ENCODE measurements at places on chromosomes 2 and 18. TPM values are rescaled to one million over a fixed set of nuclear protein-coding genes. Genes with fewer than 3 reads are reported as not detected.
A peak's percentile ranks its signal among the peaks of the same experiment; 100 is the strongest.

The PJVK gene
- 3.0 TPM for total RNA-seq

DNA sequence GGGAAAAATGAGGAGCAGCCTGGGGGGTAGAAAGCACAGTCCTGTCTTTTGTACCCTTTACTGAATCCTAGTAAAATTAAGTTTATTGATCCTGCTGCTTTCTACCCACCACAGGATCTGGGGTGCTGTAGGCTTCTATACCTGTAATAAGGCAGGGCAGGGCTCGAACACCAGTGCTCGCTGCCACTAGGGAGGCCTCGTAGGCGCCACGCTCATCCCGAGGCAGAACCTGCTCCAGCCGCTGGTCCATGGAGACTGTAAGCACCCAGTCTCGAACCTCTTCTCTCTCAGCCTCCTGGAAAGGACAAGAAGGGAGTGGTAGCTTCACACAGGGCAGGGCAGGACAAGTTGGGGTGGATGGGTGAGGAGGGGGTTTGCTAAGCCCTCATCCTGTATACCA is 3.0 kb downstream of the KRTCAP3 start:
- DNase-seq: no peak

DNA sequence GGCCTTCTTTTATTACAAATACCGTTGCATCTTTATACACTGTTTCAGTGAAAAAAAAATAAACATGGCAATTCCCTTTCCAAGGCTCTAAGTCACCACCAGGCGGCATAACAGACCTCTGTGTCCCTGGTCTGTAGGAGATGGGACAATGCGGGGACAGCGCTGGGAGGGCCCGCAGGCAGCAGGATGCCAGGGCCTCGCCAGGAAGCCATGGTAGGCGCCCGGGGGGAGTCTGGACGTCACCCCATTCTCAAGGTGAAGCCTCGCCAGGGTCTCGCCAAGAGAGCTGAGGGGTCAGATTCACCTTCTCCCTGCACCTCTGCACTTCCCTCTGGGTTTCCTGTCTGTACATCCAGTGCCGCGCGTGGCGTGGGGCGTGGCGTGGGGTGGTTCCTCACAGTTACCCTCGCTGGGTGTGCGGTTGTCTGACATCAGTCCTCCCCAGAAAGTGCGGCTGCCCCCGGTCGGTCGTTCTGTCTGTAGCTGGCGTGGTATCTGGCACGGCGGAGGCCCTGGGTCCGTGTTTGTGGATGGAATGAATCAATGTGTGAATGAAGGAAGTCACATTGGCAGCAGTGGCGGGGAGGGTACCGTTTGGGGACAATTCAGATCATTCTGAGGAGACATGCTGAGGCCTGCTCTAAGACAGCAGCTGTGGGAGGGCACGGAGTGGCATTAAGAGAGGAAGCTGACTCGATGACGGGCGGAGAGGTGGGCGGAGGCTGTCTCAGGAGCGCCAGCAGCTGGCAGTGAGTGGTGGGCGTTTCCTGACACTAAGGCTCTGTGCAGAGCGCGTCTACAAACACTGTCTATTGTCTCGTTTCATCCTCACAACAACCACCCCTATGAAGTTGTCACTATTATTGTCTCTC is 46.0 kb downstream of the LRRFIP1 start:
- peak; percentile 36 for DNase-seq

GRCh38 chr2:67694445-67694844 is 297.3 kb downstream of the ETAA1 start:
- peak; percentile 71 for DNase-seq

DNA sequence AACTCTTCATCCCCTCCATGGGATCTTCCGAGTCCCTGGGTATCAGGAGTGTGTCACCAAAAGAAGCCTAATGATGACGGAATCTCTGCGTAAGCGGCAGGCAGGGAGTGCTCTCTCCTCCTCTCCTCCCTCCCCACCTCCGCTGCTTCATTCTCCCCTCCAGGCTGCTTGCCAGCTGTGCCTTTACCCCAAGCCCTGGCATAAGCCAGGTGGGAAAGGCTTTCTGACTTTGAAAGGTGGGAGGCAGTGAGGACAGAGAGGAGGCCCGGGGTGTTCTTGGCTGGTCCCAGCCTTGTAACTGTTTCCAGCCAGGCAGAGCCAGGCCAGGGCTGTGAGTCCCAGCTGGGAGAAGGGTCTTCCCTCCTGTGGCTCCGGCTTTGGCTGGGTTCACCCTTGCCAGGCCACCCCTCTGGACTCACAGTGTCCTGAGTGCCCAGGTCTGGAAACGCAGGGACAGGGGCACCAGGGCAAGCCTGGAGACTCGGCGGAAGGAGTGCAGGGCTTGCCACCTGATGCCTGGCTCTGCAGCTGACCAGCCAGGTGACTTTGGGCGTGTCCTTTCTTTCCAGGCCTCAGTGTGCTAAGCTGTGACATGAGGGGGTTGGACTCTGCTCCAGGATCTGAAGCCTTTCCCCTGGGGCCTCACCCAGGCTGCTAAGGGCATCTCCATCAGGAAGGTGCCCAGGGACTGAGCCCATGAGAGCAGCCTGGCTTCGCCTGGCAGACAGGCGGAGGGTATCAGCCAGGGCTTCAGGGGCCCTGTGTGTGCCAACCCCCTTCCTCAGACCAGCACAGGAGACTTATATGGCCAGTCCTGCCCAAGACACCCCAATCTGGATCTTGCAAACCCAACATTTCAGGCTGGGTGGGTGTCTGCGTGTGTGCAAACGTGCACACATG is 32.7 kb upstream of the HPCAL1 start:
- no peak for DNase-seq

DNA sequence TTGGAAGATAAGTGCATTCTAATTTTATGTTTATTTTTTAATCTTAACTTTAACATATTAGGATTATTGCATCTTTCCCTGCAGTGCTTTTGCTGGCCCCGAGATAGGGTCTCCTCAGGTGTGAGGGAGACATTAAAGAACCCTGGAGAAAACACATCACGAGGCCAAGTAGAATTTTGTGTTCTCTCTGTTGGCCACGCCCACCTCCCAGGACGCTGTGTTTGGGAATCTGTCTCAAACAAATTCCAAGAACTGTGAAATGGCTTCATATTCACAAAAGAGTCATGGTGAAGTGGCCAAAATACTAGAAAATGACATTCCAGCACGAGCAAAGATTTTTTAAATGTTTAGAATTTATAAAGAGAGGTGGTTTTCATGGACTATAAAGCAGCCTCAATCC is 27.3 kb downstream of the RNF144A start:
- DNase-seq: no peak

DNA sequence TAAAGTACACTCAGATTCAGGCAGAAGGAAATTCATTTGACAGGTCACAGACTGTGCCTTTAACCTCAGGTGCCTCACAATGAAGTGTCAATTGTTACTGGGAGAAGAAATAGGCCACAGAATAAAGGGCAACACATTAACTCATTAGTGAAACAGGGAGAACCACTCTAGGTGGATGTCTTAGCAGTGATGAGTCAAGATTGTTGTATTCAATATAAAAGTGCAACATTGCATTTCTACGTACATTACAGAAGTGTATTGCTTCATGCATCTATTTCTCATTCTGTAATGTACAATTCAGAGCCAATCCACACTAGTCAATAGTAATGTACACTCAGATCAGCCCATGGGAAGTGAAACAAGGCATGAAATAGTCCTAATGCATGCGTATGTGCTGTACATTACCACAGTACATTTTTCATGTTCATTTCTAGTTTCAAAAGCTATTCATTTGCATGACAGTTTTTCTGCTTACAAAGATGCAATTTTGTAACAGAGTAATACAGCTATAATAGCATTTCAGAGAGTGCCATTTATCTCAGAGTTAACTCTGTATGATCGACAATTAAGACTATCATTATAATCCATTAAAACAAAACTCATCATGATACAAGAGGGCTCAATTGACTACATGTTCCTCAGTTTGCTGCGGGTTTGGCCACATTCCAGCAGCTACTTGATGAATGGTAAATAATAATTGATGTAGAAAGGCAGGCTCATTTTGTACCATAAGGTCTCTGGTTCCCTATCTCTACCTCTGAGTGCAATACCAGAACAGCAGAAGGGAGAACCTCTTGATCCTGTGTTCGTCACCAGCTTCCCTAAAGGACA is 12.2 kb upstream of the ARL5A start:
- no peak for DNase-seq

The SPRED2 gene
- total RNA-seq: 25.1 TPM

The LIMS3 gene
- total RNA-seq: 2.4 TPM

- no peak for DNase-seq
Measured at GRCh38 chr2:172282944-172283343, 144.4 kb upstream of the ITGA6 start.

The LHCGR gene
- total RNA-seq: 0.59 TPM

- DNase-seq: no peak
Measured at GRCh38 chr18:7630731-7631442, 63.8 kb downstream of the PTPRM start.

The USP37 gene
- total RNA-seq: 18.2 TPM

- no peak for DNase-seq
Measured at GRCh38 chr2:237549643-237550415, 16.5 kb upstream of the PRLH start.

- DNase-seq: no peak
Measured at GRCh38 chr2:223526106-223526505, 76.1 kb downstream of the SCG2 start.

- DNase-seq: no peak
Measured at GRCh38 chr18:49841236-49842217, 28.2 kb upstream of the ACAA2 start.

DNA sequence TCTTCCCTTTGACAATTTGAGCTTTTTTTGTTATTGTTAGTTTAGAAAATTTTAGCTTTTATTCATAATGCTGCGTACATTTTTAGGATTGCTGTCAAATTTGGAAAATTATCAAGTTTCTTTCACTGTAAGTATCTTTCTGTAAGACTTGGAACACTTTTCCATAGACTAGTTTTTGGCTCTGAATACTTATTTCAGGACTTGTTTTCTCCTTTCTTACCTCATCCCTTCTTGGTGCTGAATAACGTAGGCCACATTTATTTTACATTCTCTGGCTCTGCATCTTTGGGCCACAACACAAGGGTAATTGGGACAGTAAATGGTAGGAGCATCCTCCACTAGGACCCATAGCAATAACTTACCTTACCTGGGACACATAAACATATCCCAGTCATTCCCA is 85.1 kb downstream of the CCDC85A start:
- DNase-seq: no peak

GRCh38 chr2:148903294-148903693 is 28.3 kb downstream of the KIF5C start:
- DNase-seq: peak; percentile 44

The SP5 gene
- not detected for total RNA-seq

DNA sequence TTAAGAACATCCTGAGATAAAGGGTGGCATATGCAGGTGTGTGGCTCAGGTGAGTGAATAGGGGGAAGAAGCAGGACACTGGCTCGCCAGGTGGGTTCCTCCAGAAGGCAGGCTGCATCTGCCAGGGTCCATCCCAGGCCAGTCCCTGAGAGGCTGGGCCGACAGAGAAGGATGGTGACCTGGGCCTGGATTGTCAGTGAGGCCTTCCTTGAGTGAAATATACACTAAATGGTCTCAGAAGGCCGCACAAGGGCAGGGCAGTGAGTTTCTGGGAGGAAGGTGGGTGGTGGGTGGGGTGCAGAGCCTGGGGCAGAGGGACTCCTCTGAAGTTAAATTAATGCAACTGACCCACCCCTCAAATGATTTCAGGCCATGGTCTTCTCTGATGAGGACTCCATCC is 182.1 kb downstream of the ANKRD30B start:
- no peak for DNase-seq

DNA sequence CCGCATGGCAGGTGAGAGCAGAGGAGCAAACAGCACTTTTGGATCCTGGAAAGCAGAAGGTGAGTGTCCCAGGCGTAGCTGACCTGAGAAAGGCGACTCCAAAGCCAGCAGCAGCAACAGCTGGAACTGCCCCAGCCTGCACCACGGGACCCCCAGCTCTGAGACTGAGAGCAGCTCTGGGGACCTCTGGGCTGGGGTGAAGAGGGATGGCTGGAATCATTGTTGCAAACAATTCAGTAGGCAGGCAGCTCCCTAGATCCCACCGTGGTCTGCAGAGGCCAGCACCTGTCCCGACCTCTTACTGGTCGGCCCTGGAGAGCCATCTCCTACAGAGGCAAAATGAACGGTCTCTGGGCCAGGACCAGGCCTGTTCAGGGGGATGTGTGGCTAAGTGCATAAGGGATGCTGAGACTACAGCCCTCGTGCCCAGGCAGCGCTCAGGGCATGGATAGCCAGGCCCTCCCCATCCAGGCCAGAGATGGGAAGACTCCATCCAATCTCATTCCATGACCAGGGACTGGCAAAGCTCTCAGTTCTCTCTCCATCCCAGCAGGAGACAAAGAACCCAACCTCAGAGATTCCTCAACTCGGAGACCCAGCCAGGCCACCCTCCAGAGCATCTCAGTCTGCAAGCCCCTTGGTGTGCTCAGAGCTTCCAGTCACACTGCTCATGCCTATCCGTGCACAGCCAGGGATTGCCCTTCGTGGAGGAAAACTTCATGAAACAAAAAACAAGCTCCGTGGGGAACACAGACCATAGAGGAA is 38.2 kb upstream of the ALPP start:
- no peak for DNase-seq

The ZNF396 gene
- 9.4 TPM for total RNA-seq

DNA sequence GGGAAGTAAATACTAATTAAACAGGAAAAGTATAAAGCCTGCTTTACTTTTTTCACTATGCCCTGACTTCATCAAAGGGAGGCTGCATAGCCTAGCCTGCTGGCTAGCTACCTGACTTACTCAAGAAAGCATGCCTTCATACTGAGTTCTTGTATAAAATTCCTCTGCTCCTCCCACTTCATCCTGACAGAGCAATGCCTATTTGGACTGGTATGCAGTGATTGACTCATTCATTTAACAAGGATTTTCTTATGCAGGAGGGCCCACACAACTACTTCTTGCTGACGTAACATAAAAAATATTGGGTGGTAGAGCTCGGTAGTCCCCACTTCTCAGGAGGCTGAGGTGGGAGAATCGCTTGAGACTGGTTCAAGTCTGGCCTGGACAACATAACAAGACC is 70.5 kb downstream of the PRPF40A start:
- no peak for DNase-seq

DNA sequence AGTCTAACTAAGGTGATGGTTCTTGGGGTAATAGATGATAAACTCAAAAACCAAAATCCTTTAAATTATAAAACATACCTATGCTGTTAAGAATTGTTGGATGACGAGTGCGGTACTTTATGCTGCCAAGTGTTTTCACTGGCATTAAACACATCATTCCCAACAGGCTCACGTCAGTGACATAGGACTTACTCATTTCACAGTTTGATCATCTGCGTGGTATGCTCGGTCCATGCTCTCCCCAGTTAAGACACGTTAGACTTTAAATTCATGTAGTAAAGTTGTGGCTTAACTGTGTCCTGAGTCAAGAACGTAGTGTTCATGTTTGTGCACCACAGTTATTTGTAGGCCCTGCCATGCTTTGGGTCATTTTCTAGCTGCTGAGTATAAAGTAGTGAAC is 125.6 kb upstream of the MYT1L start:
- DNase-seq: no peak
